ACHN (cell line): ENCODE measurements at places on chromosomes 16 and 17.

DNA sequence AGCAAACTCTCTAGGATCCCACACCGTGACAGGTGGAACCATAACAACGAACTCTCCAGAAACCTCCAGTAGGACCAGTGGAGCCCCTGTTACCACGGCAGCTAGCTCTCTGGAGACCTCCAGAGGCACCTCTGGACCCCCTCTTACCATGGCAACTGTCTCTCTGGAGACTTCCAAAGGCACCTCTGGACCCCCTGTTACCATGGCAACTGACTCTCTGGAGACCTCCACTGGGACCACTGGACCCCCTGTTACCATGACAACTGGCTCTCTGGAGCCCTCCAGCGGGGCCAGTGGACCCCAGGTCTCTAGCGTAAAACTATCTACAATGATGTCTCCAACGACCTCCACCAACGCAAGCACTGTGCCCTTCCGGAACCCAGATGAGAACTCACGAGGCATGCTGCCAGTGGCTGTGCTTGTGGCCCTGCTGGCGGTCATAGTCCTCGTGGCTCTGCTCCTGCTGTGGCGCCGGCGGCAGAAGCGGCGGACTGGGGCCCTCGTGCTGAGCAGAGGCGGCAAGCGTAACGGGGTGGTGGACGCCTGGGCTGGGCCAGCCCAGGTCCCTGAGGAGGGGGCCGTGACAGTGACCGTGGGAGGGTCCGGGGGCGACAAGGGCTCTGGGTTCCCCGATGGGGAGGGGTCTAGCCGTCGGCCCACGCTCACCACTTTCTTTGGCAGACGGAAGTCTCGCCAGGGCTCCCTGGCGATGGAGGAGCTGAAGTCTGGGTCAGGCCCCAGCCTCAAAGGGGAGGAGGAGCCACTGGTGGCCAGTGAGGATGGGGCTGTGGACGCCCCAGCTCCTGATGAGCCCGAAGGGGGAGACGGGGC lies 1.3 kb downstream of the SPN start:
- no peak for DNase-seq

GRCh38 chr17:16406742-16407674 lies 8.4 kb upstream of the TRPV2 start:
- DNase-seq = peak; percentile 25

GRCh38 chr16:3618769-3619141 lies 7.3 kb upstream of the SLX4 start:
- DNase-seq = no peak

DNA sequence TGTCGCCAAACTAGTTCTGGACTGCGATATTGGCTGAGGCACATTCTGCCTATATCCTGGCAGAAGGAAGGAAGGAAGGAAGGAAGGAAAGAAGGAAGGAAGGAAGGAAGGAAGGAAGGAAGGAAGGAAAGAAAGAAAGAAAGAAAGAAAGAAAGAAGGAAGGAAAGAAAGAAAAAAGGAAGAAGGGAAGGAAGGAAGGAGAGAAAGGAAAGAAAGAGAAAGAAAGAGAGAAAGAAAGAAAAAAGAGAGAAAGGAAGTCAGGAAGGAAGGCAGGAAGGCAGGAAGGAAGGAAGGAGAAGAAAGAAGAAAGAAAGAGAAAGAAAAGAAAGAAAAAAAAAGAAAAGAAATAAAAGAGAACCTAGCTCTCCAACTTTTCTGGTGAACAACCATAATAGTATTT lies 587.1 kb downstream of the RBFOX1 start:
- no peak for DNase-seq

GRCh38 chr17:47811709-47812108 lies 9.9 kb downstream of the OSBPL7 start:
- no peak for DNase-seq

GRCh38 chr17:82200743-82201497 lies 11.7 kb downstream of the CCDC57 start:
- DNase-seq = no peak
